NCI-H187 treated with DMSO at 0.1 percent for 48 hours (cell line): ENCODE measurements at places on chromosomes 1 and 21.
A peak's percentile ranks its signal among the peaks of the same experiment; 100 is the strongest.

DNA sequence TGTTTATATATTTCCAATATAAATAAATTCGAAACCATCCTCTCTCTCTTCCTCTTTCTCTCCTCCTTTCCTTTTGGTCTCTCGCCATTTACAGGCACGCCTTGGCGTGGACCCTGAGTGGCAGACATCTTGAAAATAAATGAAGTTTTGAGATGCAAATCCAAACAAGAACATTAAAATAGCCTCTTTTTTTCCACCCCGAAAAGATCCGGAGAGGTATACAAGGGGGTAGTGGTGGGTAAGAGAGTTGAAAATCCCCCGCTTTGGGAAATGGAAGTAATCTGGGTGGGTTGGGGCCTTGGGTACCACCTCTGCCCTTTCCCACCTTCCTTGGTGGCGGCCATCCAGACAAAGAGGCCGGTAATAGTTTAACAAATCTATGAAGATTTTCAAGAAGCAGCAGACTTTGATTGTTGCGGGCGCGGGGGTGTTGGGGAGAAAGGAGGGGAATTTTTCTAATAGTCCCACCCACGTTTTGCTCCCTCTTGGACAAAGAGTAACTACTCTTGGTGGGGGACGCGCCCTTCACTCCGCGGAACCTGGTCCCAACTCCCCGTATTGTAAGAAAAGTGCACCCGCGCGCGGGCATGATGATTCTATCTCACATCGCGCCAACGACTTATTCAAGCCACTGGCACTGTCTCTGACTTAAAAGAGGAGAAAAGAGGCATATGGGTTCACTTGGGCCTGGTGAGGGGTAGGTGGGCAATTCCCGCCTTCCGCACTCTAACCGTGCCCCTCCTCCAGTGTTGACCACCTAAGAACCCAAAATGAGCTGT is 4.0 kb upstream of the FOXD3 start:
- DNase-seq: no peak

DNA sequence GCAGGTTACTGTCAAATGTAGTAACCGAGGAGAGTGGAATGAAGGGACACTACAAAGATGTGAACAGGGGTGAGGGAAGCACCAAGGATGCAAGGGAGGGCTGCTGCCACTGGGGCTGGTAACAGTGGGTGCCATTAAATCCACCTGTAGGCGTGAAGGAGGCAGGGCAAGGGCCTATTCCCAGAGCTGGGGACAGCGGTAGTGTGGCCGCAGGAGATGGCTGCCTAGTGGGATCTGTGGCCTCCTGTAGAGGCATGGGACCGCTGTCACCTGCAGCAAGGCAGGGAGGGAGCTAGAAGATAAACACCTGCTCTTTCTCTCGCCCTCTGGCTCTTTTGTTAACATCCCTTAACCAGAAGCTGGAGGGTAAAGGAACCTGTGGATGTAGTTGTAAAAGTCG is 80.5 kb upstream of the CNIH3 start:
- no peak for DNase-seq

DNA sequence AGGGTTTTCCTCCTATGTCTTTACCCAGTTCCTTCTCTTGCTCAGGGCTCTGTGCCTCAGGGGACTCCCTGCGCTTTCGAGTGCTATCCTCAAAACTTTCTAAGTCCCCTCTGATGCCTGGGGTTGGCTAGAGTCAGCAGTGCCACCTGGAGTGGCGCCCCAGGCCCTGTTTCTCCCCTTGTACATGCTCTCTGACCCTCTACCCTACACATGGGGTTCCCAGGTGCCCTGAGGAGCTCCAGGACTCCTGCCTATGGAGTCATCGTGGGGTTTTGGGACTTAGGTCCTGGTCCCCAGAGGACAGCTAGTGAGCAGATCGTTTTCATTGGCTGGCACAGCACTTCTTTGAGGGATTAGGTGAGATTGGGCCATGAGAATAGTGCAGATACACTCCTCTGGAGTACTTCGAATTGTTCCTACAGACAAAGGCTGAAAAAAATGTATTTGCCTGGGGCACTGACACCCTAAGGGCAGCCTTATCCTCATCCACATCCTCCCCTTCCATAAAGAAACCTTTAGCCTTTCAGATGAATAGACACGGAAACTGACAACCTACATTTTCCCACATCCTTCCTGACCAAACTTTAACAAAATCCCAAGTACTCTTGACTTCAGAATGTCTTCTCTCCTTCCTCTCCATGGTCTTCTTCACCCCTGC is 41.5 kb downstream of the LGR6 start:
- no peak for DNase-seq

DNA sequence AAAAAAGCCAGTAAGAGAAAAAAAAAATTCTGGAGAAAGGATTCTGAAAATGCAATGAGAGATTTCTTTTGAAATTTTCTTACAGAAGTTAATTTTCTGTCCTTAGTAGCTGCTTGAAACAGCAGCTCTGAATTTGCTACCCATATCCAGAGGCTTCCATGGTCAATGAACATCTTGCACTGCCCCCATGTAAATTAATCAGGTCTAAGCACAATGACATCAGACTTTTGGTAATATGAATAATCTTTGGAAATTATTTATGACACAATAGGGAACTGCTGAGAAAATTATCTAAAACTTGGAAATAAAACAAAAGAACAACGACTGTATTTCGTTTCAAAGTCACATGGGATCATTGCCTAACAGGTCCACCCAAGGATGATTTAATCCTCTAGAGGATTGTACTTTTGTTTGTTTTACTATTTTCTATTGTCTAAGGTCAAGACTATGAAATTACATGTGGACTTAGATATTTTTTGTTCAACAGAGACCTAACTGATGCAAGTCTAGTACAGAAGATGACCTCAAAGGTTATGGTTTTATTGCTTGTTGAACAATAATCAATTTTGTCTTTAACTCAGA is 312.1 kb downstream of the BACH1 start:
- DNase-seq: no peak

DNA sequence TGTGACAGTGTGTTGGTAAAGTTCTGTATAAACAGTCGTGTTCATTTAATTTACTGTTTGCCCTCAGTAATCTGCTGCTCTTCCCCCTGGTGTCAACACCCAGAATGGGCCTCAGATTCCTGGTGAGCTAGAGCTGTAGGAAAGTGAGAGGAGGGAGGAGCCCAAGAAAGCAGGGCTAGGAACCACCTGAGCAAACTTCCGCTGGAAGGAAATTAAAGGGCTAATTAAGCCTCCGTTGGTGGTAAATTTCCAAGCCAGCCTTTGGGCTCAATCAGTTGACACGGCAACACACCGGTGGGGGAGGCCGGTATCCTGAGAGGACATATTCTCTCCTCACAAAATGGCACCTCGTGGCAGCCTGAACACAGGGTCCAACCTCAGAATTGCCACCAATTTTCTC is 32.9 kb downstream of the RAB3B start:
- DNase-seq: no peak

DNA sequence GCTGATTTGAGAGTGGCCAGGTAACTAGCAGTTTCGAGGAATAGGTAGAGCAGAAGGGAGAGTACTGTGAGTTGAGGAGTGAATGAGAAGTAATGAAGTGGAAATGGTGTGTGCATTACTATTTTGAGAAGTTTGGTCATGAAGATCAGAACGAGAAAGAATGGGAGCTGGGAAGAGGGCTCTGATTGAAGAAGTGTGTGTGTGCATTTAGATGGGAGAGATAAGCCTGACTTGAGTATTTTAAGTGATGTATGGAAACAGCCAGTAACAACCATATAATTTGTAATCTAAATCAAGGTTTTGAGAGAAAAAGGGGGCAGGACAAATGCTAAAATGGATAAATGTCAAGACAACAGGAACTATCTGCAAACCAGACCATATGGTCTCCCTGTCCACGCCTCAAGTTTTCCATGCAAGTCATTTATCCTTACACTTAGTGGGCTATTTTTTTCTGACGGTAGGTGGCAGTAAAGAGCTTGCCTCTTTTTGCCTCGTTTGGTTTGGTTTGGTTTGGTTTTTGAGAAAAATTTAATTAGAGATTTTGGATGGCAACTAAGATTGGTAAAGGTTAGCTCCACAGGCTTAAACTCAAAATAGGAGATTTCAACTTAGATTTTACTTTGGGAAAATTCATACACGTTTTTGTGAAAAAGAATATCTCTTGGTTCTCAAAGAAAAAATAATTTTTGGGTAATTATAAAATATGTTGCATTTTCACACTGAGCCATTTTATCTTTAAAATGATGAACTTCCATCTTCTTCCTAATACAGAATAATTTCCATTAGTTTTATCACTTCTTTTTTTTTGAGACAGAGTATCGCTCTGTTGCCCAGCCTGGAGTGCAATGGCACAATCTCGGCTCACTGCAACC is 9.5 kb upstream of the B3GALNT2 start:
- DNase-seq: no peak

DNA sequence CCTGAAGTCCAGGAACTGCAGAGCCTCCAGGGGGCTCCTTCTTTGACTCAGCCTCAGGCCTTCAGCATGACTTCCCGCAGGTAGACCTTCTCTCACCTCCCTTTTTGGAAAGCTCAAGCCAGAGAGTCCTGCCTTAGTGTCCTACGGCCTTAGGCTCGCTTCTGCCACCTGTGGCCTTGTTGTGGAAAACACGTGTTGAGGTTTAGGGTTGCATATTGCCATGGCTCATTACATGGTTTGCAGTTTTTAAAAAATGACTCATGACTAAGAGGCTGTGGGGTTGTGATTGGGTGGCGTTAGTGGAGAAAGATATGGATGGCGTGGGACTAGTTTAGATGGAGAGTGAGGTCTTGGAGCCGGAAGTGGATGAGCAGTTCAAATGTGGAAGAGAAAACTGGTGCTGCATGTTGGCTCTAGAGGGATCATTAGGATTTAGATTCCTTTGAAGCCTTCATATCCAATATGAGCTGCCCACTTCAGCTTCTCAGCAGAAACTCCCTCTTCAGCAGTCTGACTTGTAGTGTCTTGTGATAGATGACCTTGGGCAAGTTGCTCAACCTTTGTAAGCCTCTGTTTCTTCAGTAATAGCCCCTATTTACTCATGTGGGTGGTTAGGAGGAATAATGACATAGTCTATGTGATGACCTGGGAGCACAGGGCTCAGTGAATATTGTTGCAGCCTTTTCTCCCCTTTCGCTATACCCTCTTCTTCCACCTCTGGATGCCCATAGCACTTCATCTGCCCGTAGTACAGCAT is 6.5 kb upstream of the FGGY start:
- no peak for DNase-seq

DNA sequence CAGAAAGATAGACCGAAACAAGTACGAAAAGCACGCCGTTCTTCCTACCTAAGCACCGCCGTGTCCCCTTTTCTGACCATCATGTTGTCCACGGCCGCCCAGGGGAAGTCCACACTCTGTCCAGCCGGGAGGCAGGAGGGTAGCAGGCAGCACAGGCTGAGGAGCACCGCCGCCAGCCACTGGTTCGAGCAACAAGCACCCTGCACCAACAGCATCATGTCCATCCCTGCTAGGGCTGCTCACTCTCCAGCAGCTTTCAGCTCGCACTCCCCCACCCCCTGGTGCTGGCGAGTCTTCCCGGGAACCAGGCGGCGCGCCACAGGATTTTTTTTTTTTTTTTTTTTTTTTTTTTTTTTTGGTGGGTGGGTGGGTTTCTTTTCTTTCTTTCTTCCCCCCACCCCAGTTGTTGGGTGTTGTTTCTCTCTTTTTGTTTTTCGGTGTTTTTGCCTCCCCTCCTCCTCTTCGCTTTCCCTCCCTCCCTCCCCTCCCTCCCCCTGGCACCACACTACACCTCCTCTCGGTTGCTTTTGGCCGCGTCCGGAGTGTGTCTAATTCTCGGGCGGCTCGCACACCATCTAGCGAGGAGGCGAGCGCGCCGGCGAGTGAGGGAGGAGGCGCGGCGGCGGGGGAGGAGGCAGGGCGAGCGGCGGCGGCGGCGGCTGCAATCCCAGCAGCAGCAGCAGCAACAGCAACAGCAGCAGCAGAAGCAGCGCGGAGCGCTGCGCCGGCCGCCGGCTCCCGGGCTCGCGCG is at the start of gene NEGR1:
Gene NEGR1, minus strand, starts transcription at position 269 of the 751 bp plus-strand sequence.
- peak; percentile 8 for DNase-seq

DNA sequence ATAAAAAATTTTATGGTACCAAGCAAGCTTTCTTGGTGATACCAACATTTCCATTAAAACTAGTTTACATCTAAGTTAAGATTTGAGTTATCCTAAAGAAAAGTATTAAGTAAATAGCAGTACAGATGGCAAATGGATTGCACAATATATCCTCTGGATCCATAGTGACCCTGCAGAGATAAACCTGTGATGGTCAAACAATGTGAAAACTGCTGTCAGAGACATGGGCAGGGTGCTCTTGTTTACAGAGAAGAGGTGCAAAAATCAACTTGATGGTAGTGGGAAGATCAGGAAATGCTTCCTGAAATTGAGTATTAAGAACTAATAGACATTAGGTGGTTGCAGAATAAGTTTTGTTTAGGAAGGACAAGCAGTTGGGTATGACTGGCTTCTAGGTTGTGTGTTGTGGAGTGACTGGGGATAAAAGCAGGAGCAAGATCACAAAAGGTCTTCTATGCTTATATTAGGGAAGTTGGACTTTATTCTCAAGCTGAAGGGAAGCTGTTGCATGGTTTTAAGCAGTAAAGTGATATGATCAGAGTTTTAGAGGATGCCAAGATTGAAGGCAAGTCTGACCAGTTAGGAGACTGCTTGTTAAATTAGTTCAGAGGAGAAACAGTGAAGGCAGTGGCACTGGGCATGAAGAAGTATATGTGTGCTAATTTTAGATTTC is 9.9 kb downstream of the TTC3 start:
- no peak for DNase-seq

DNA sequence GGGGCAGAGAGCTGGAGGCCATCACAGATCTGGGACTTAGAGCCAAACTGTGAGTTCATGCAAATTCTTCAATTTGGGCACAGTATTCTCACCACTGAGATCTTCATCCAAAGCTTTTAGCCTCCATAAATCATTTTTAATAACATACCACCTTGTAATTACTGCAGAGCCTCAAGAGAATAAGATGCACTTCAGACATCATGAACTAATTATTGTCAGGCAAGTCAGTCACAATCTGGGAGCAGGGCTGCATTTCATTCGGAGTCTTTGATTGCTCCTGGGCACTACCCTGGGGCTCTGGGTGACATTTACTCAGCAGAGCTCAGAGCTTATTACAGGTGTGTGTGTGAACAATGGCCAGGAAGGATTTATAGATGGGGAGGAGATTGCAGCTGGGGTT is 623.7 kb downstream of the PTPRU start:
- DNase-seq: no peak

DNA sequence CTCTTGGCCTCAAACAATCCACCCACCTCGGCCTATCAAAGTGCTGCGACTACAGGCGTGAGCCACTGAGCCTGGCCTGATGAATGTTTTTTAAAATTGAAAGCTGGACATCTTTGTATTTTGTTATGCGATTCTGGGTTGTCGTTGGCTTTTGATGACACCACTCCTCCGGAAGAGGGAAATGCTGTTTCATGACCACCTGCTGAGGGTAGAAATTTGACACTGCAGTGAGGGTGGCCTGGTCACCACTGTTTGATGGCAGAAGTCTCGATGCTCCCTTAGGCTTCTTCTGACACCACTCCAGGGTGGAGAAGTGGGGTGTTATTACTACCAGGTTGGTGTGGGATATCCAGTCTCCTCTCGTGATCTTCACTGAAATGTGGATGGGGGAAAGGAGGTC is 357.2 kb downstream of the RGS7 start:
- DNase-seq: no peak

DNA sequence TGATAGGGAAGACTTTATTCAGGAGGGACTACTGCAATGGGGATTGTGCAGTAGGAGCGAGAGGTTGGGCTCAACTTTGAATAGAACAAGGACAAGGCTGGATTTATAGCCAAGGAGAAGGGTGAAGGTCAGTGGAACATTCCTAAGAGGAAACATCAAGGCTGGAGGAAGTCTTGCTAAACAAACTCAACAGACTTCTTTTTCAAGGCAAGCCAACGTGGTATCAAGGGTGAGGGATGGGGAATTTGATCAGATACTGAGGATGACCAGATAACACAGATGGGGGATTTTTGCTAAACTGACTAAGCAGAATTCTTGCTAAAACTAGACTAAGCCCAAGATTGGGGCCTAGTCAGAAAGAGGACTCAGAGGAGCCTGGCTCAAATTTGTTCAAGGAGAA is 107.3 kb downstream of the DUSP10 start:
- DNase-seq: no peak
